CD4-positive, alpha-beta T cell treated with Interleukin-17A for 4 hours (primary cell): ENCODE measurements at places on chromosomes 13 and 19.

- DNase-seq, result no peak
These were observed 165.9 kb downstream of the KLF5 start for GRCh38 chr13:73224703-73225102.

GRCh38 chr13:78383071-78383484 lies 220.3 kb downstream of the POU4F1 start:
- DNase-seq, result no peak

GRCh38 chr13:55727683-55728082 lies 1413.0 kb upstream of the PRR20A start:
- no peak for DNase-seq

GRCh38 chr13:73001971-73002370 lies 56.8 kb upstream of the KLF5 start:
- no peak for DNase-seq

DNA sequence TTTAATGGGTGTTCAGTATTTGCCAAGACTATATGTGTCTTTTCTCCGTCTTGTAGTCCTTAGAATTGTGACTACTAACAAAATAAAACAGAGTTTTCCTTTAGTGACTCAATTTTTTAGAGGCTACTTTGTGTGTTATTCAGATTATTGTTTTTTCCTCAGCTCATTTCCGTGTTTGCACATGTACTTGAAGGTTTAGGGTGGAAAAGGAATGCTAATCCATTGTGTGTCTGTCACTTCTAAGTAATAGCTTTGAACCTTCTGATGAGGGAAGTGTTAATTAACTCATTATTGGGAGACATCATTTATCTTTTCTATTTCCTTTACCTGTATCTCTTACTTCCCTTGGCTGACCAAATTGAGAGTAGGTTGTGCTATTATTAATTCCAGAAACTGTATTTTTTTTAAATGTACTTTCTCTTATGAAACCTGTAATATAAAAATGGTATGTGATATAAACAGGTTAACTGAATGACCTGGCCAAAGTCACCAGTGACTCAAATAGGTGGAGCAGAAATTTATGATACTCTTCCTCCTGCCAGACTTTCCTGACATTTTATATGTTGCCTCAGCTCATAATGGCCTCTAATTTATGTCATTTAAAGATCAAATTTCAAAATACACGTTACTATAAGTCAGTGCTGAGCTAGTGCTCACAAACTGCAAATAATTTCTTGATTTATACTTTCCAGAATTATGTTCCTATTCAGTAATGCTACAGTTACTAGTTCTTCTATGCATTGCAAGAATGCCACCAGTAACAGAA lies 88.8 kb downstream of the LMO7 start:
- no peak for DNase-seq

- no peak for DNase-seq
These were observed 12.7 kb upstream of the ZNF43 start for GRCh38 chr19:21848706-21849105.

DNA sequence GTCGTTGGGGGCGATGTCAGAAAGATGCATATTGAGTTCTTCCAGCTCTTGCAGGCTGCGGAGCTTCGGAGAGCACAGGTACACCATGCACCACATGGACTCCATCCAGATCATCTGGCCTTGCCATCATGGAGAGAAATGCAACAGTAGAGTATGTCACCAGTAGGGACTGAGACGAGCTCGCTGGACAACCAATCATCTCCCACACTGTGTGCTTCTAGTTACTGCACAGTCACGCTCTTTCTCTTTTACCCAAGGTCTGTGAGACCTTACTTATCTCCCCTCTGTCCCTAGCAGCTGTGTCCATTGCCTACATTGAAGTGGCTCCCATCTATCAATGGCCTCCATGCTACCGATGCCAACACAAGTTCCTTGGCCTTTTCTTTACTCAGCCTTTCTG lies 90.5 kb downstream of the C13orf42 start:
- DNase-seq, result no peak

- no peak for DNase-seq
These were observed 140.5 kb upstream of the VSTM2B start for GRCh38 chr19:29385191-29385795.

DNA sequence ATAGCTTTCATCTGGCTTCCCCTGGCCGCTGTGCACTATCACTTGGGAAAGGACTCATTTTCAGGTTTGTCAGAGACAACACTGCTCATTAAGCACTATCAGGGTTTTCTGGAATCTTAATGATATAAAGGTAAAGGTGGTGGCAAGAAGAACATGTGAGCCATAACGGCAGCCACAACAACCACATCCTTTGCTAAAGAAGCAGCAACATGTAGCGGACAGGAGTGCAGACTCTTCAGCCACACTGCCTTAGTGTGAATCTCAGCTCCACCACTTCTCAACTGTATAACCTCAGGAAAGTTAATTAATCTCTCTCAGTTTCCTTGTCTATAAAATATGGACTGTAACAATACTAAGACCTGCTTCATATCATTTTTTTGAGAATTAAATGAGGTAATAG lies 24.1 kb upstream of the MIR17HG start:
- peak; percentile 11 for DNase-seq

DNA sequence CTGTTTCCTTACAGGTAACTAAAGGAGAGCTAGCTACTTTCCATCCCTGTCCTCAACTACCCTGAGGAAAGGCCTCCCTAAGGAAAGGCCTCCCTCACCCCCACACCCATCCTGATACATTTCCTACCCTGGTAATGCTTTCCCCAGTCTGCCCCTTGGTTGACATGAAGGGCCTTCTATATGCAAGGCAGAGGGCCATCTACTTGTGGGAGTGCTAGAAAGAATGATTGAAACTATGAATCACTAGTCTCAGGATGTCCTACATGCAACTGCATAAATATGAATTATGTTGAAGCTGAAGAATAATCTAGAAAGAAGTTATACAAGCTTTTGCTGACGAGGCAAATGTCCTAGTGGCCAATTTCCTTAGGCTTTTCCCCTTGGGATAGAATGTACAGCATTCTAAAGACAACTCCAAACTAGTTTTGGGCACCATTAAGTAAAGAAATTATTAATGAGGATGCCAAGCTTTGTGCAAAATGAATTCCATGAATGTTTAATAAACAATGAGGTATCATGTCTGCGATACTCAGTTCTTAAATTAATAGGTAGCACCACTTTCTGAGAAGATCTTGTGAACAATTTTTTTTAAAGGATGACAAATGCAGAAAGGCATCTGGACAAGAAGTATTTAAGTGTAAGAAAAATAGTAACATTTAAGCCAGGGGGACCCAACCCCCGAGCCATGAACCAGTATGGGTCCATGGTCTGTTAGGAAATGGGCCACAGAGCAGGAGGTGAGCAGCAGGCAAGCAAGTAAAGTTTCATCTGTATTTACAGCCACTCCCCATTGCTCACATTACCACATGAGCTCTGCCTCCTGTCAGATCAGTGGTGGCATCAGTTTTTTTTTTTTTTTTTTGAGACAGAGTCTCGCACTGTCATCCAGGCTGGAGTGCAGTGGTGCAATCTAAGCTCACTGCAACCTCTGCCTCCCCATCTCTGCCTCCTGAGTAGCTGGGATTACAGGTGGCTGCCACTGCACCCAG lies 223.0 kb downstream of the LHFPL6 start:
- no peak for DNase-seq

DNA sequence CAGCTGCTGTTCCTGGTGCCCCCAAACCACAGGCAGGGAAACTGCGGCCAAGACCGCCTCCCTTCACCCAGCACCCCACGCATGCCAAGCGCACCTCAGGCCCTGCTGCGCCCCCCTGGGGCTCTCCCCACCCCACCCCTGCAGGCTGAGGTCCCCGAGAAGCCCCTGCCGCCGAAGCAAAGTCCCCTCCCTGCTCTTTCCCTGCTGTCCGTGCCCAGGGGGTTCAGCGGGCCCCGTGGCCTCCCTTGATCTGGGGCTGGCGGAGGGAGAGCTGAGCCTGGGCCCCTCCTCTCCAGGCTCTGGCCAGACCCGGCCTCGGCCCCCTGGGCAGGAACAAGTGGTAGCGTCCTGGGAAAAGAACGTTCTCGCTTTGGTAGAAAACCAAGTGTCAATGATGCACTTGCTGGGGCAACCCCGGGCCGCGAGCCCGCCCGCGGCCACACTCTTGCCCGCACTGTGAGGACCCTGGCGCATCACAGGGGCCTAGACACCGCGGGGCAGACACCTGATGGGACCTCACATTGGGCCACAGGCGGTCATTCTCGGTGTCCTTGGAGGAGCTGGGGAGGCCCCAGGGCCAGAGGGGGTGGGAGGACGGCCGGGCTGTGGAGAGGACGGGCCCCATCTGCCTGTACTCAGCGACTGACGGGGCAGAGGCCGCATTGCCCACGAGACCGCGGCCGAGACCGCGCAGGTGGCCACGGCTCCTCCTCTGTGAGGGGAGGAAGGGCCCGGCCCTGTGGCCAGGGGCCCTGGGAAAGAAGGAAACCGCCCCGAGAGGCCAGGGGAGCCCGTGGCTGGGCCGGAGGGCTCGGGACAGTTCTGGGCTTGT lies 29.0 kb downstream of the GPX4 start:
- DNase-seq, result peak; percentile 17

- no peak for DNase-seq
These were observed 20.6 kb downstream of the ZNF558 start for GRCh38 chr19:8811315-8812172.

DNA sequence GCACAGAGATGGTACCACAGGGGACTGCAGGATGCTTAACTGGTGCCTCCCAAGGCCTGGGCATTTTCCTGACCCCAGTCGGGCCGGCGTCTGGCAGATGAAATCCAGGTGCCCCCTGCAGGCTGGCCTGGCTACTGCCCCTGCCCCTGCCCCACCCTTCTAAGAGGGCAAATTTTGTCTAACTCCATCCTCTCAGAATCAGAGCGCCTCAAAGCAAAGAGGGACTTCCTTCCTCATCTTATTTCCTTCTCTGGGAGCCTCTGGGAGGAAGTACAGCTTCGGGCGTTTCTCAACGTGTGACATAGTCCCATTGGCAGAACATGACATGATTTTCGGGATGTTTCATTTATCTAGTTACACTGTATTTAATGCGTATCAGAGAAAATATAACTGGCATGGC lies 2.7 kb downstream of the PRKACA start:
- DNase-seq, result peak; percentile 61

DNA sequence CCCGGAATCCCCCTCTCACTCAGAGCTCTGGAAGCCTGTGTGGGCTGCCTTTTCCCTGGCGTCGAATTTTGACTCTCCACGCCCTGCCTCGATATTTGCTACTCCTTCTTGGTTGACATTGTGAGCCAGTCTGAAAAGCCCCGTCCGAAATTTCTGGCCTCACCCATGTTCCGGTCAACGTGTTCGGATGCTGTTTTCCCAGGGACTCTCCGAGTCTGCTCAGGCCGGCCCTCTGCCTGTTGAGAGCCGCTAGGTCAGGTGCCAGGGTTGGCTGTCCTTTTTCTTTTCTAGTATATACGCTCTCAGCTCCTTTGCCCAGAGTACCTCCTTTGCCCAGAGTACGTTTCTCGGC lies 6.8 kb upstream of the DGKH start:
- DNase-seq, result peak; percentile 7

- no peak for DNase-seq
These were observed 502.8 kb downstream of the GPC6 start for GRCh38 chr13:93729383-93729782.

DNA sequence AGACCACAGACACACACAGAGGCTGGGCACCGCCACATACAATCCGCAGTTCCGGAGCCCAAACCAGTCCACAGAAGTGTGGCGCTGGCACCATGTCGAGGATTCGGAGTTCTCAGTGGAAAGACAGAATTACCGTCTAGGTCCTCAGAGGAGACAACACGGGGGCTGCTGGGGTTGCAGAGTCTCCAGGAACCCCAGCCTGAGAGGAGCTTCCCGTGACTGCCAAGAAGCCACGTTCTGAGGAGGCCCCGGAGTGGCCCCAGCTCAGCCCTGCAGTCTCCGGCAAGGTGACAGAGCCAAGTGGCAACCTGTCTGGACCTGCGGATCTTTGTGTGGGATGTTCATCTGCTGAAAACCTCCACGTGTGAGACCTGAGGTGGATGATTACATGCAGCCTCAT lies 7.3 kb upstream of the ADPRHL1 start:
- DNase-seq, result no peak

- peak; percentile 85 for DNase-seq
These were observed 82.9 kb upstream of the C1QTNF9B start for GRCh38 chr13:23980160-23980551.

DNA sequence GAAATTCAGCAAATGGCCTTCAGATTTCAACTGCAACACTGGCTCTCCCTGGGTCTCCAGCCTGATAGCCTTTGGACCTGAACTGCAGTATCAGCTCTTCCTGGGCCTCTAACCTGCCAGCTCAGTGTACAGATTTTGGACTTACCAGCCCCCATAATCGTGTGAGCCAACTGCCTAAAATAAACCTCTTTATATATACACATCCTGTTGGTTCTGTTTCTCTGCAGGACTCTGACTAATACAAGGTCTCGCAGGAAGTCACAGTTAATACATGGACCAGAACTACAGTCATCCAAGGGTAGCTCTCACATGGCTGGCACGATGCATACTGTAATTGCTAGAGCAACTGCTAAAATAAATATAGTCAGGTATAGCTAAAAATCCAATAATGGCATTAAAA lies 85.1 kb downstream of the KATNAL1 start:
- no peak for DNase-seq

- DNase-seq, result no peak
These were observed 22.3 kb upstream of the CLDN10 start for GRCh38 chr13:95530178-95530577.

DNA sequence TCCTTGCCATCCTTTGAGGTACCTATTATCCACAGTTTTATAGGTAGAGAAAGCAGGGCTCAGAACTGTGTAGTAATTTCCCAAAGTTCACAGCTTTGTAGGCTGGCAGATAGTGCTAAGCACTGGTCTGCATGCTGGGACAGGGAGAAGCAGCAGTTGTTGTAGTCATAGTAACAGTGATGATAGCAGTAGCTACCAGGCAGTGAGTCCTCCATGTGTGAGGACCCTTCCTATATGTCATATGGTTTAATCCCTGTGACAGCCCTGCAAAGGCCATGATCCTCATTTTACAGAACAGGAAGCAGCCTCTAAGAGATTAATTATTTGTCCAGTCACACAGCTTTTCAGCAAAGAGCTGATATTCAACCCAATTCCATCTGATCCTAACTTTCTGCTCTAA lies 21.0 kb downstream of the SERP2 start:
- no peak for DNase-seq

DNA sequence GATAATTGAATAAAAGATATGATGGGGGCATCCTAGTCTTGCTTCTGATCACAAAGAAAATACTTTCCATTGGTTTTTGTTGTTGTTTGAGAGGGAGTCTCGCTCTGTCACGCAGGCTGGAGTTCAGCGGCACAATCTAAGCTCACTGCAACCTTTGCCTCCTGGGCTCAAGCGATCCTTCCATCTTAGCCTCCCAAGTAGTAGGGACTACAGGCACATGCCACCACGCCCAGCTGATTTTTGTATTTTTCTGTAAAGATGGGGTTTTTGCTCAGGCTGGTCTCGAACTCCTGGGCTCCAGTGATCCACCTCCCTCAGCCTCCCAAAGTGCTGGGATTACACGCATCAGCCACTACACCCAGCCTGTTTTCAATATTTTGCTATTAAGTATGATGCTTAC lies 17.1 kb upstream of the PSMC4 start:
- peak; percentile 35 for DNase-seq
